ENCODE measurements at places on chromosomes 16 and 17. TPM values are rescaled to one million over a fixed set of nuclear protein-coding genes. Genes with fewer than 3 reads are reported as not detected.

GRCh38 chr17:2416010-2416734, 15.3 kb upstream of the MNT start:
- DNase-seq: peak; percentile 71
- H3K4me3 ChIP-seq: no peak overlapping the region
- peaks cover 44% of the 10 kb centered on the region for H3K4me1 ChIP-seq
- peaks cover 7% of the 10 kb centered on the region for H3K36me3 ChIP-seq
- H3K27me3 ChIP-seq: no peaks in the 10 kb centered on the region

- no peak overlapping the region for H3K27ac ChIP-seq
- no peak for DNase-seq
- no peaks in the 10 kb centered on the region for H3K27me3 ChIP-seq
- H3K4me1 ChIP-seq: peaks cover 6% of the 10 kb centered on the region
Measured at GRCh38 chr16:2584729-2585650, 47.2 kb downstream of the PDPK1 start.

RUNDC3A gene
- 0.77 TPM for total RNA-seq

DNA sequence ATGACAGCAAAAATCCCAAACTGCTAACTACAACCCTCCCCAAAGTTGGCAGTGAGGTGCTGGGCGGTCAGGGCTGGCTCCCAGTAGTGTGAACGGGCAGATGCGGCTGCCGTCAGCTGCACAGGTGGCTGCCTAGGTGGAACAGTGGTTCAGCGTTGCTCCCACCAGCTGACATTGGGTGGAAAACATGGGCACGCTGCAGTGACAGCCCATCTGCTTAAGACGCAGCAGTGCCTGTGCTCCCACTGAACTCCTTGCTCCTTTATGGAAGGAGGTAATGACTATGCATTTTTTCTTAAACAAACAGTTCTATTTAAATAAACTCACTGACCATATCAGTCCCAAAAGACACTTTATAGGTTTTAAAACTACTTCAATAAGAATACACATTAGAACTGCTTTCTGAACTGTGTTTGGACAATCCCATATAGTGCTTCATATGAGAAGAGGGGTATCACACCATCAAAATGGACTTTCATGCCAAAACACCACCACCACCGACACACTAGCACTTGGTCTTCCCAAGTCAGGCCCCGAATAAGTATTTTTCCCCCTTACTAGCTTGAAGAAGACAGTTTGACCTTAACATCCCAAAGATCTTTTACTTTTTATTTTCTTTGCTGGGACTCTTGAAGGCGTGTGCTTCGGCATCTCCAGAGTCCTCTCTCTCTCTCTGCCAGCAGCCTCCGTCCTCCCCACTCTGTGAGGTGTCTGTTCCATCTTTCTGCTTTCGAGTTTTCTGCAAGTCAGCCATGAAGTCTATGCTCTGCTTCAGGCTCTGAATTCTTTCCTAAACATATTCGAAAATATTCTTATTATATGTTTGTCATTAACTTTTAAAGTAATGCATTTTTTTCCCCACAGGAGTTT, 34.4 kb downstream of the BRD7 start:
- H3K36me3 ChIP-seq: peaks cover 14% of the 10 kb centered on the region
- H3K27ac ChIP-seq: peak overlapping the region; percentile 0
- no peak for DNase-seq
- H3K27me3 ChIP-seq: no peaks in the 10 kb centered on the region
- no peak overlapping the region for H3K4me3 ChIP-seq

- H3K27me3 ChIP-seq: no peaks in the 10 kb centered on the region
- no peak for DNase-seq
- H3K4me3 ChIP-seq: no peak overlapping the region
Measured at GRCh38 chr17:68710976-68711375, 109.8 kb upstream of the FAM20A start.

DNA sequence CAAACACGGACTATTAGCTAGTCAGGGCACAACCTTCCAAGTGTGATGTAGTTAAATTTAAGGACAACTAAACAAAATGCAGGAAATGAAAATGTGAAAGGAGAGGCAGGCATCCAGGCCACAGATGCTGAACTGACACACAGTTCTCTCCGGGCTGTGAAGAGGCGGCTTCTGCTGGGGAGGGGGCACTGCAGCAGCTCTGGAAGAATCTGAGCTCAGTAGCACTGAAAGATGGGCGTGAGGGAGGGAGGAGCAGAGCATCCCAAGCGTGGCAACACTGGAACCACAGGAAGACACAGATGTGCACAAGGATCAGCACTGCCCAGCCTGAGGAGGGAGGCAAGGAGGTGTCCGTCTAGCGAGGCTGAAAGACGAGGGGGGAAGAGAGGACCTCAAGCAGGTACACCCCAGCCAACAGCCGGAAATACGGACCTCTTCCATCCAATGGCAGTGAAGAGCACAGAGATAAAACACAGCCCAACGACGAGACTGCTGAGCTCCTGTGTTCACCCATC, 11.4 kb downstream of the MBTPS1 start:
- H3K27ac ChIP-seq: no peak overlapping the region
- peaks cover 2% of the 10 kb centered on the region for H3K36me3 ChIP-seq
- H3K4me3 ChIP-seq: no peak overlapping the region
- no peaks in the 10 kb centered on the region for H3K27me3 ChIP-seq
- no peak for DNase-seq

MLKL gene
- 2.7 TPM for total RNA-seq

DNA sequence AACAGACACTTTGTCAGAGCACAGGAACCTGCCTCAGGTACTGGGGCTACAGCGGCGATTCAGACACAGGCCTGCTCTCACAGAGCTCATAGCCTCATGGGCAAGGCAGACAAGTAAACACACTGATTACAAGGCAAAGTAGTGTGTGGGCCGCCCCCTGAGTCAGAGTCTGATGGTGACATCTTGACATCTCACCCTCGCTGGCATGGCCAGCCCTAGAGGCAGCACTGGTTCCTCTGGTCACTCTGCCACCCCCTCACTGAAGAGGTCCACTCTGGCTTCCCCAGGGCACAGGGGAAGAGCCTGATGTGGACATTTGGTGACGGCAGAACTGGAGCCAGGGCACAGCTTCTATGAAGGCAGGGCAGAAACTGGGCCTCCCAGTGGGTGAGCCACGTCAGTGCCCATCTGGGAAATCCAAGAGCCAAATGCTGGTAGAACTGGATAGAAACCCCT, 32.9 kb upstream of the TOB1 start:
- H3K4me1 ChIP-seq: peaks cover 24% of the 10 kb centered on the region
- H3K36me3 ChIP-seq: no peaks in the 10 kb centered on the region
- no peak overlapping the region for H3K4me3 ChIP-seq

DNA sequence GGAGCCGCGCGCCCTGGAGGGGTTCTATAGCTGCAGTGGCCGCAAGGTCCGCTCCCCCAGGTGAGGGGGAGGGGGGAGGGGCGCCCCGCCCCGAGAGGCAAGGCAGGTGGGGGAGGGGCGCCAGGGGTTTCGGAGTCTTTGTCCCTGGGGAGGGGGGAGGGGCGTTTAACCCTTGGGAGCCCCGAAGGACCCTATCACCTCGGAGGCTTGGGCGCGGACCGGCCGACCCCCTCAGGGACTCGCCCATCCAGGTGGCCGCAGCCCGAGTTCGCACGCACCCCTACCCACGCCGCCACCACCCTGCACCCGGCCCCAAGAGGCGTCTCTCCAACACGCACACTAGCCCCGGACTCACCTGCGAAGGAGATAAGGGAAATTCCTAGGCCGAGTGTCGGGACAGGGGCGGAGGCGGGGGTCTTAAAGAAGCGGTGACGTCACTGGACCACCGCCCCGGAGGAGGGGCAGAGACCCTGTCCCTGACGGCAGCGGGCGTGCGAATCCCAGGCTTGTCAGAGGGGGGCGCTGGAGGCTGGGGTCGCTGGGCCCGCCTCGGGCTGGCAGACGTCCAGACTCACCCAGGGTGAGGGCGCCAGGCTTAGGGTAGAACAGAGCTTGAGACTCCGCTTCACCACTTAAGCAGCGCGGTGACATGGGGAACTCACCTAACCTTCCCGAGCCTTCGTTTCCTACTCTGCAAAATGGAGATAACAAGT, at the start of gene CLDN6:
CLDN6 (minus strand) TSS at position 390 of the 713 bp plus-strand sequence. CDS start 2,162 bp downstream, outside the sequence.
- H3K4me1 ChIP-seq: peaks cover 18% of the 10 kb centered on the region
- H3K4me3 ChIP-seq: no peak within 1 kb of the TSS
- peak; percentile 92 for DNase-seq
- peaks cover 5% of the 10 kb centered on the region for H3K27me3 ChIP-seq

DNA sequence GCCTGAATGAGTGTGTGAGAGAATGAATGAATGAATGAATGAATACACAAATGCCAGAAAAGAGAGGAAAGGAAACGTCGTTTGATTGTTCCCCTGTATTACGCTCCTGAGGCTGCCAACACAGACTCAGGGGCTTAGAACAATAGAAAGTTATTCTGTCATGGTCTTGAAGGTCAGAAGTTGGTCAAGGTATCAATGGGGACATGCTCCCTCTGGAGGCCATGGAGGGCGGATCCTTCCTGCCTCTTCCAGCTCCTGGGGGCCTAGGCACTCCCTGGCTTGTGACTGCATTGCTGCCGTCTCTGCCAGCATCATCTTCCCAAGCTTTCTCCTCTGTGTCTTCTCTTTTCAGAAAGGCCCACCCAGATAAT, 1.5 kb upstream of the SLC38A8 start:
- peaks cover 21% of the 10 kb centered on the region for H3K27me3 ChIP-seq
- peak; percentile 33 for DNase-seq
- no peak overlapping the region for H3K27ac ChIP-seq
- no peaks in the 10 kb centered on the region for H3K4me1 ChIP-seq
- H3K4me3 ChIP-seq: no peak overlapping the region

DNA sequence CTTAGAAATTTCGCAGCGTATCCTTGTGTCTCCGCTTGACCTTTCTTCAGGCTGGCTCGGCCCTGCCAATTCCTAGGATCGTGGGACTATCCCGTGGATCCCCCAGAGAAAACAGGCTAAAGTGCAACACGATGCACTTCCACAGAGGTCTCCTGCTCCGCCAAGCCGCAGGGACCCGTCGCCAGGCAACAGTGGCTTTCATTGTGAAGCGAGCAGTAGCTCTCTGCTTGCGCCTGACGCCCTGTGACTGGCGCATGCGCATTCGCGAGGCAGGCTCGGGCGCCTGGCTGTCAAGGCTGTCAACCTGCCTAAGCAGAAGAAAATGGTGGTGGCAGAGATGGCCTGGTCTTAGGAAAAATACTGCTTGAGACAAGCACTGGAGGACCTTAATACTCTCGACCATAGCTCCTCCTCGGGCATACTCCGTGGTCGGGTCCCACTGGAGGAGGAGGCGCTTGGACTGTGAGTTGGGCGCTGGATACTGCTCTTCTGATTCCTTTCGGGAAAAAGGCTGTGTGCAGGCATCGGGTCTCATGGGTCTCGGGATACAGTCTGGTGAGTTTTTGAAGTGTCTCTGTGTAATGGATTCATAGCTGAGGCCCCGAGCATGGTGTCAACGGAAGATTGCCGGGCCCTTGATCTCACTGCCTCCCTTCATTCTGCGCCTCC, 2336.1 kb downstream of the TP53TG3F start:
- no peaks in the 10 kb centered on the region for H3K4me1 ChIP-seq
- H3K4me3 ChIP-seq: no peak overlapping the region
- H3K27me3 ChIP-seq: no peaks in the 10 kb centered on the region
- peak; percentile 70 for DNase-seq

GRCh38 chr16:89712274-89712781, 8.4 kb downstream of the VPS9D1 start:
- H3K27ac ChIP-seq: no peak overlapping the region
- no peaks in the 10 kb centered on the region for H3K4me1 ChIP-seq
- no peak for DNase-seq
- peaks cover 4% of the 10 kb centered on the region for H3K36me3 ChIP-seq
- H3K27me3 ChIP-seq: no peaks in the 10 kb centered on the region

- no peak for DNase-seq
- H3K4me3 ChIP-seq: no peak overlapping the region
- no peak overlapping the region for H3K27ac ChIP-seq
- no peaks in the 10 kb centered on the region for H3K36me3 ChIP-seq
Measured at GRCh38 chr16:60331168-60331567, 1597.1 kb upstream of the GOT2 start.

DNA sequence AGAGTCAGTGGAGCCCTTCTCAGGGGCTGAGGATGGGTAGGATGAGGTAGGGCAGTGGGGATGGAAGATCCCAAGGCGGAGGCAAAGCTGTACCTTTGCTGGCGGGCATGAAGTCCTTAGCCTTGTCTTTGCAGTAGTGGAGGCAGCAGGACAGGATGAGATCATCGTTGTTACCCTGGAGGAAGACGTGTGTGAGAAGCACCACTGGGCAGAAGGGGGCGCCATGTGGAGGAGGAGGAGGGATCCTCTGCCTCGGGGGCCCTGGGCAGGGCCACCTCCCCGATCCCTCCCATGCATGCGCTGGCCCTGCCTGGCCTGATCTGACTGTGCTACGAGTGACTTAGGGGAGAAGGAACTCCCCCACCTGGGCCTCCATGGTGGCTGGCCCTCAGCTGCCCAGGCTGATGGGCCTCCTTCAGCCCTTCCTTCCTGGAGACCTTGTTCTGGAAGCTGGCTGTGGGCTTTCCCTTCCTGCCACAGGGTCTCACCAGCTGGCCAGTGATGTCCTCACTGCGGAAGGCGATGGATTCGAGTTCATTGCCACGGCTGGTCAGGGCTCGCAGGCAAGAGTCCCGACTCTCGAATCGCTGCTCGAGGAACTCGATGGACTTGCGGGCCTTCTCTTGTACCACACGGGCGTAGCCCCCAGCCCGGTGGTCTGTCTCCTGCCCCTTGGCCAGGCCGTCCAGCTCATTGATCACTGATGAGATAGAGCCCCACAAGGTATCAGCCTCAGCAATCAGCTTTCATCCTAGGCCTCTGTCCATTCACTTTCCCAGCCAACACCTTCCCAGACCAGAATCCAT, 10.3 kb downstream of the HIC1 start:
- H3K27ac ChIP-seq: peak overlapping the region; percentile 74
- no peak overlapping the region for H3K4me3 ChIP-seq
- no peak for DNase-seq
- peaks cover 80% of the 10 kb centered on the region for H3K4me1 ChIP-seq
- H3K36me3 ChIP-seq: peaks cover 11% of the 10 kb centered on the region

DNA sequence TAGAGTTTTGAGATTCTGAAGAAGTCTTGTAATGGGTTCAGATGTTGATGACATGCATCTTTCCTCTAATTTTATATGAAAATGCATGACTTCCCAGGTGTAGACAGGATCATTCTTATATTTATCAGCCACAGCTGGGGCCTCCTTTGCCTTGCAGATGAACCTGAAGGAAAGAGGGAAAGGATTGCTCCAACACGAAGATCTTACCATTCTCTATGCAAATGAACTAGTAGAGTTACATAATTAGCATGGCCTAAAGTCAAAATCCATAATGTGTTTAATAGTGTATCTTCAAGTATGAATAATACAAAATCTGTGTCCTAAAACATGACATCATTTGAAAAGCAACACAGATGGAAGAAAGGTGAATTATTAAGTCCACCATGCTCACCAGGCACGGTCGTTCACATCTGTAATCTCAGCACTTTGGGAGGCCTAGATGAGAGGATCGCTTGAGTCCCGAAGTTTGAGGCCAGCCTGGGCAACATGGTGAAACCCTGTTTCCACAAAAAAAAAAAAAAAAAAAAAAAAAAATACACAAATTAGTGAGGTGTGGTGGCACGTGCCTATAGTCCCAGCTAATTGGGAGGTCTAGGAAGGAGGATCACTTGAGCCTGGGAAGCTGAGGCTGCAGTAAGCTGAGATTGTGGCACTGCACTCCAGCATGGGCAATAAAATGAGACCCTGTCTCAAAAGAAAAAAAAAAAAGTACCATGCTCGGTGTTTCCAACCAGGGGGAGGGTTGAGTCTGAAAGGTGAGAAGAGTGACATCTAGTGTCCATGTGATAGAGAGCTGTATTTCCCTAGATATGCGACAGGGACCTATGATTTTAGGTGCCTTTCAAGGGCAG, 6.3 kb downstream of the VWA3A start:
- H3K4me1 ChIP-seq: peaks cover 2% of the 10 kb centered on the region
- H3K36me3 ChIP-seq: no peaks in the 10 kb centered on the region
- no peak overlapping the region for H3K27ac ChIP-seq
- H3K27me3 ChIP-seq: peaks cover 27% of the 10 kb centered on the region

- H3K27me3 ChIP-seq: no peaks in the 10 kb centered on the region
- peaks cover 8% of the 10 kb centered on the region for H3K36me3 ChIP-seq
- H3K4me3 ChIP-seq: no peak overlapping the region
- peaks cover 22% of the 10 kb centered on the region for H3K4me1 ChIP-seq
Measured at GRCh38 chr16:10961231-10961630, 16.9 kb downstream of the CLEC16A start.
